NCI-H1694 treated with DMSO at 0.1 percent for 48 hours (cell line): ENCODE measurements at places on chromosomes 16 and 17.

DNA sequence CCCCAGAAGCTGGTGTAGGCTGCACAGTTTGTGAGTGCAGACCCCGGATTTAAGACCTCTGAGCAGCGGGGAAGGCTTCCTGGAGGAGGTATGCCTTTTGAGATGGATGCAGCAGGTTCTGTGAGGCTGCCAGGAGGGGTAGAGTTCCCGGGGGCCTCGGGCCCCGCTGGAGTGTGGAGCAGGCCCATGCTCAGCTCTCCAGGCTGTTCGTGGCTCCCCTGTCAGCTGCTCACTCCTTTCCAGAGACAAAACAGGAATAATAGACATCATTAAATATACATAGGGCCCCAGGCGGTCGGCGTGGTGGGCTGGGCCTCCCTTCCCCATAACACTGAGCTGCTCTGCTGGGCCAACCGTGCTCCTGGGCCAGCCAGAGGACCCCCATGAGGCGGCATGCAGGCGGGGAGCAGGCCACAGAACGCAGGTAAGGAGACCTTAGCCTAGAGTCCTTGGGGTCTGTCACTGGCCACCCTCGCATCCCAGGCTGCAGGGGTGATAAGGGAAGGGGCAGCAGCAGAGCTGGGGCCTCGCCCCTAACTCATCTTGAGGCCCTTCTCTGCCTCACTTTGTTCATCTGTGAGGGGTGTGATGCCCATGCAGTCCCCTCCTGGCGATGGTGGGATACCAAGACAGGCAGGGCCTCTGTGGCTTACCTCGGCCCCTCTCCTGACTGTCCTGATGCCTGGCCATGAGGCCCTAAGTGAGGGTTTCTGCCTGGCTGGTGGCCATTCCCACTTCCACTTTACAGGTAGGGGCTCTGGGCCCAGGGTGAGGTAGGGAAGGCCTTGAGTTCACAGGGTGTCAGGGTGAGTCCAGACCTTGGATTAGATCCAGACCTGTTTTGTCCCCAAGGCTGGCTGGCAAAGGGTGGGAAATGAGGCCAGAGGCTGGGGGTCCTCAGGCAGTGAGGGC, at the start of gene MYO15A:
TSS of gene MYO15A (plus strand) at position 356 of the 912 bp plus-strand sequence. CDS start 10,045 bp downstream, outside the sequence.
- DNase-seq = no peak

DNA sequence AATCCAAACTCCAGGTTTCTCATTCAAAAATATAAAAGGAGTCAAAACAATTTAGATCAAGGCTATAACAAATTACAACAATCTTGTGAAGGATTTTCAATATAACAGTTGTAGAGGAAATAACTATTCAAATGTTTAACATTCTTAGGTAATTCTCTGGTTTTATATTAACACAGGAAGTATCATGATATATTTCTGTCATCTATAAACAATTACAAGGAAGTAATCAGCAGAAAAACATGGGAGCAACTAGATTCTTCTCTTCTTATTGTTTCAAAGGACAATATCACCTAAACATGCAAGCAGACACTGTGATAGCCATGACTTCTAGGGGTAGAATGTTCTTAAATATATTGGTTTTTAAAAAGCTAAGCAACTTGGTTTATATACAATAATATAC, 49.9 kb downstream of the FBXL20 start:
- no peak for DNase-seq

- no peak for DNase-seq
Observed at GRCh38 chr16:47568351-47568750, 107.2 kb downstream of the PHKB start.

GRCh38 chr17:49842371-49842770, 5.5 kb downstream of the TAC4 start:
- no peak for DNase-seq

- DNase-seq = peak; percentile 71
Observed at GRCh38 chr16:88295671-88296436, 86.9 kb upstream of the ZNF469 start.

DNA sequence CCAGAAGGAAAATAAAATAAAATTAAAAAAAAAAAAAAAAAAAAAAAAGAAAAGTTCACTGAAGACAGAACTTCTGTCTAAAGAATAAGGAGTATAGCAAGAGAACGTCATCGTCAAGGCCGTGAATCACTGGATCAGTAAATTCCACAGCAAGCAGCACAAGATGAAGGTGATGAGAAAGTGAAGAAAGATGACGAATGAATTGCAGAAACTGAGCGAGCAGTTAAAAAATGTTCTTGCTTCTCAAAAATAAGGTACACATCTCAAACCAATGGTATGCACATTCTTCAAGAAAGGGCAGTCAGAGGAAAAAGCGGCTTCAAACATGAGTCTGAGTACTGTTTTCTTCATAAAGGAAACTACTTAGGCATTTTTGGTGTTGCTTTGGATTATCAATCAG, 104.7 kb downstream of the SMG6 start:
- no peak for DNase-seq

DNA sequence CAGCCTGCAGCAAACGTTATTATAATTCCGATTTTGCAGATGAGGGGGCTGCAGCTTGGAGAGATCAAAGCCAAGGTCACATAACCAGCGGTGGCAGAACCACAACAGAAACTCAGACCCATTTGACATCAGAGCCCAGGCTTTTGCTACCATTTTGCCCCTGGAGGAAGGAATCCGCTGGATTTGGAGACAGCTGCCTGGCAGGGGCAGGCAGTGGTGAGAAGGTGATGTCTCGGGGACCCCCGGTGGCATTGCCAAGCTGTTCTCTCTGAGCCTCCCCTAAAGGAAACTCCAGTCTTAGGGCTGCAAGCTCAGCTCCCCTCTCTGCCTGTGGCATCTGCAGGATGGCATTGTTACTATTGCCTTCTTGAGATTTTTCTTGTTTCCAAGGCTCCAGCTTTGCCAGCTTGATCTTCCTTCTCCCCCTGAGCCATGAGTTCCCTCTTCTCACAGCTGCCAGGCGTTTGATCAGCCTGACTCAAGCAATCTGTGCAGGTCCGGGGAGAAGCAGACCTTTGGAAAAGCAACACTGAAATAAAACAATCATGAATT, 40.8 kb downstream of the AIPL1 start:
- DNase-seq = no peak

- DNase-seq = no peak
Observed at GRCh38 chr16:59849716-59850115, 1115.6 kb upstream of the GOT2 start.

DNA sequence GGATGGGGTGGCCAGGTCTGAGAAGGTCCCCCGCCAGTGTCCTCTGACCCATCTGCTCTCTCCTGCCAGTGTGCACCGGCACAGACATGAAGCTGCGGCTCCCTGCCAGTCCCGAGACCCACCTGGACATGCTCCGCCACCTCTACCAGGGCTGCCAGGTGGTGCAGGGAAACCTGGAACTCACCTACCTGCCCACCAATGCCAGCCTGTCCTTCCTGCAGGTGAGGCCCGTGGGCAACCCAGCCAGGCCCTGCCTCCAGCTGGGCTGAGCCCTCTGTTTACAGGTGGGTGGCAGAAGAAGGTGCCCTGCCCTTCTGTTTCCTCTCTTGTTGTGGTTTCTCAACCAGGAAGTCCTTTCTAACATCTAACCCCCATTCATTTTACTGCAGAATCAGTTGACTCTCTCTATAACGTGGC, 7.1 kb downstream of the ERBB2 start:
- no peak for DNase-seq

DNA sequence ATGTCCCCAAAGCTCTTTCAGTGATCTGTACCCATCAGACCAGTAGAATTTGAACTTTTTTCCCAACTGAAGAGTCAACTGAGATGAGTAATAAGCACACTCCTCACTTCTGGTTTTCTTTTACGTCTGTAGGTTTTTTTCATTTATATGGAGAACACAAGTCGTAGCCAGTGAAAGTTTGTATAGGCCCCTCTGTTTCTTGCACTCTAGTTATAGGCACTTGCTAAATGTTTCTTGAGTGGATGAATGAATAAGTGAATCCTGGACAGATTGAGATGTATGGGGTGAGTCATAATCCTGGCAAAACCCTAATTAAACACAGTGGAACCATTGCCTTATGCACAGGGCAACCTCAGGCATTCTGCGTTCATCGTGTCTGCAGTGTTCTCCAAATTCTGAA, 193.7 kb upstream of the TBX2 start:
- no peak for DNase-seq

DNA sequence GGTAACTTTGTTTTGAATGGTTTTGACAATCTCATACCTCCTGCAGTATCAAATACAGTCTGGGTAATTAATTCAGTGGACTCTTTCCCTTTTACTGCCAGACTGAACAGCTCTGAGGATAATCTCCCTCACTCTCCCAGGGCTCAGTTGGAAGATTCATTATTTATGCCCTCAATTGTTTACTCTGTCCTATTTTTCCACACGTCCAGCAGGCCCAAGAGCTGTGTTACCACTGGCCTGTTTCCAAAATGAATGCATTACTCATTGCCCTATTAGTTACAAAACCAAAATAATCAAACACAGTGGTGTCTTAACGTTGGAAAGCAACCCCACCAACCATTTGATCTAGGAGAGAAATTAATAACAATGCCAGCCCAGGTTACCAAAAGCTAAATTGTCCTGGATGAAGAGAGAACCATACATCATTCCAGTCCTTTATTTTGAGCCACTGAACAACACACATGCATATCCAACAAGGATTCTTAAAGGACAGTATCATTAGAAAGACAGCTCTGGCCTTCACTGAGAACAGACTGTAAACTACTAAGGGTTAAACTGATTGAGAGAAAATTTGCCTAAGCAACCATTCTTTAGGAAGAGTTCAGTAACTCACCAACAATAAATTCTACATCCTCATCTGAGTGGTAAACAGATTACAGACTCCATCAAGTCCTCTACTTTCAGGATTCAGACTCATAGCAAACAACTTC, 34.5 kb downstream of the FAM222B start:
- DNase-seq = no peak

DNA sequence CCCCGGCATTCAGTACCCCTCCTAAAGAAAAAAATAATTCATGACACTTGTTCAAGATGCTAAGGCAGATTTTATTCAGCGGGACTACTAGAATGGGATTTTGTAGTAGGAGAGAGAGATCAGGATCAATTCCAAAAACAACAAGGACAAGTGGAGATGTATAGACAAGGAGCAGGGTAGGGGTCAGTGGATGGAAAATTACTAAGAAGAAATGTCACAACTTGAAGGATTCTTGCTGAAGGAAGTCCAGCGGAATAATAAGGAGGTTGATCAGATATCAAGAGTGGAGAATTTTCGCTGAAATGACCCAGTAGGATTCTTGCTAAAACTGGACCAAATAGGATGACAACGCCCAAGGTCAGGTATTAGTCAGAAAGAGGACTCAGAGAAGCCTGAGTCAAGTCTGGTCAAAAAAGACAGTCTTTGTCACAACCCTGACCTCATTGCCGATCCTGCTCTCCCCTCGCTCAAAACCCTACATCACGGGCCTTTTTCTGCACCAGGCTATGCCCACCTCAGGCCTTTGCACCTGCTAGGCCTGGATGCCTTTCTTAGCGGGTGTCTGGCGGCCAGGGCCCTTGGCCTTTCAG, 36.9 kb downstream of the MMD start:
- DNase-seq = no peak

- peak; percentile 54 for DNase-seq
Observed at GRCh38 chr17:30093463-30094147, 23.0 kb upstream of the NSRP1 start.

- DNase-seq = no peak
Observed at GRCh38 chr16:30748634-30749445, 615 bp downstream of the PHKG2 start.

DNA sequence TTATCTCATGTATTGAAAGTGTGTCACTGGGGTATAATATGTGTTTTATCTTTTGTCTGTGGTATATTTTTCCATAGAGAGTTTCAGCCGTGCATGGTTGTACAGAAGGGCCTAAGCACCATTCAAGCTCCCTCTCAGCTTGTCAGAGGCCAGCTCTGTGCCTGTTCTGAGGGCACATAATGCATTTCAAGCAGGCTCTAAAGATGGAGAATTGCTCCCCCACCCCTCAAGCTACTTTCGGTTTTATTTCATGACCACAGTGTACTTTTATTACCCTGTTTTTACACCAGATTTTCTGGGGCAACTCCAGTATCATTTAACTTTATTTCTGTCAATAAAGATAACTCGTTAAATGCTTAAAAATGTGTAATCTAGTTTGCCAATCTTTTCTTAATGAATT, 131.7 kb downstream of the SHISA6 start:
- no peak for DNase-seq

DNA sequence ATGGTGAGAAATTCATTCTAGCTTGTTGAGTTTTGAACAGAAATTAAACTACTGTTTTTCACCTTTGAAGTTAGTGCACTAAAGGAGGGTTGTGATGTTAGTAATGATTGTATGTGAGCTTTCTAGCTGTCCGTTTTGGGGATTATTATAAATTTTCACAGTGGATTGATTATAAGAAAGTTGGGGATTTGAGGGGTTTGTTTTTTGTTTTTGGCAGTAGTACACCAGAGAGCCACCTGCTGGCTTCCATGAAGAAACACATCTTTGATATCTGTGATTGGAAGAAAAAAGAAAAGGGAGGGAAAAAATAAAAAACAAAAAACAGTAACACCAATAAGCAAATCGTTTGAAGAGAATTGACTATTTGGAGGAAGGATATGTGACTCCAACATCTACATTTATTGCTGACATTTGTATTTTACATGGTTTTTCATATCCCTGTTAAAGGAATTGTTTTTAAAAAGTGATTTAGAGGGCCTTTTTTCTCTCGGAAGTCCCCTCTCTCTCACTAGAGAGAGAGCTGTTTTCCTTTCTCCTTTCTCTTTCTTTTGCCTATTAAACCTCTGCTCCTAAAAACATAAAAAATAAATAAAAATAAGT, 1469.5 kb upstream of the GOT2 start:
- no peak for DNase-seq

- no peak for DNase-seq
Observed at GRCh38 chr16:88363239-88363891, 19.4 kb upstream of the ZNF469 start.

GRCh38 chr16:1545044-1546040, 11.9 kb downstream of the TMEM204 start:
- peak; percentile 14 for DNase-seq

- no peak for DNase-seq
Observed at GRCh38 chr17:78072961-78073360, 55.6 kb downstream of the TMC6 start.

- DNase-seq = no peak
Observed at GRCh38 chr17:77556383-77557061, 402.0 kb upstream of the TNRC6C start.

- DNase-seq = no peak
Observed at GRCh38 chr16:30553393-30553899, 4.7 kb downstream of the ZNF764 start.

DNA sequence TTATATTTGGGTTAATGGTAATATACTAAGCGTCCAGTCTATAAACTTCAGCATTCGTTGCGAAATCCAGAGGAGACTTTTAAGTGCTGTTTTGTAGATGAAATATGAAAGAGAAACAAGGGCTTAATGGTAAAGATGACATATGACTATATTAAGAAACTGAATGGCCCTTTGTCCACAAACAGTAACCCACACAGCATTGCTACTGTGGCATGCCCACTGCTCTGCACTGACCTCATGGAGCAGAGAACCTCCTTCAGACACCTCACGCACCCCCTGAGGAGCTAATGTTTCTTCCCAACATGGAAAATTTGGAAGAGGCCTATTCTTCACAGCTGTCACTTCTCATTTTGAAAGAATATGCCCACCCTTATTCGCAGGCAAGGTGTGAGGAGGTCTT, 26.7 kb downstream of the ASPA start:
- DNase-seq = no peak

- no peak for DNase-seq
Observed at GRCh38 chr16:47719713-47720112, 258.6 kb downstream of the PHKB start.
